ENCODE measurements at places on chromosomes 11 and 22.

DNA sequence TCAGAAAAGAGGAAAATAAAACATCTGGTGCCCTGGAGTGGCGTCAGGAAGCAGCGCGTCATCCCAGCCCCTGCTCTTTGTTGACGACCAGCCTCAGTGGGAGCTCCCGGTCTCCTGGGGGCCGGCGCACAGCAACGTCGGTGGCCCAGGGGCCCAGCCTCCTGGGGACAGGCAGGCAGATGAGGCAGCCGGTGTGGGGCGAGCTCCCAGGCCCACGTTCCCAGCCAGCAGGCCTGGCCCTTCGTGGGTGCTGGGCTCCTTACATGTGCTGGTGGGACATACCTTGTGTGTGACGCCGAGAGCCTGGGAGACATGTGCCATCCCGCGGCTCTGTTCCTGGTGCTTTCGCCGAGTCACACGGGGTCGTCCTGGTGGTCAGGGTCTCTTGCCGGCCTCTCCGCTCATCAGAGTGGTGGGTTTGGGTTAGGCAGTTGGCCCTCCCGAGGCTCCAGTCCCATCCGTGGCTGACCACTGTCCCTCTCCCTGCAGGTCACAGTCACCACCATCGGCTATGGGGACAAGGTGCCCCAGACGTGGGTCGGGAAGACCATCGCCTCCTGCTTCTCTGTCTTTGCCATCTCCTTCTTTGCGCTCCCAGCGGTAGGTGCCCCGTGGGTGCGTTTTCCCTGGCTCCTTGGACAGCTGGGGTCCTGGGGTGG, 116.7 kb downstream of the KCNQ1OT1 start:
- DNase-seq: no peak

- DNase-seq: no peak
Measured at GRCh38 chr11:70205766-70206165, 2.7 kb downstream of the FADD start.

GRCh38 chr11:65280646-65281045, 18.9 kb downstream of the POLA2 start:
- no peak for DNase-seq

DNA sequence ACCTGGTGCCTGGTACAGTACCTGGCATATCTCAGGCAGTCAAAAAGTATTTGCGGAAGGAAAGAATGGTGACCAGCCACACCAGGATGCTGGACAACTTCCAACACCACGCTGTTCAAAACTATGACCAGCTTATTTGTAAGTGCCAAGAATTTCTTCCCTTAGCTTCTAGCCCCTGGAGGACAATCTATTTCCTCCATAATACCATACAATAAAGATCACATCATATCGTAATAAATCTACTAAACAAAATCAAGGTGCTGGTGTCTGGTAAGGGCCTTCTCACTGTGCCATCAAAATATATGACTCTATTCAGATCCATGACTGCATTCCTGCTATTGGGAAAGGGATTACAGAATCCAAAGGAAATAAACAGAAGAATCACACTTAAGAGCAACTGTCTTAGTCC, 51.5 kb downstream of the ALG9 start:
- no peak for DNase-seq

GRCh38 chr11:20962581-20962980, 293.2 kb downstream of the NELL1 start:
- DNase-seq: no peak

- DNase-seq: no peak
Measured at GRCh38 chr11:131138731-131139130, 222.5 kb upstream of the SNX19 start.

DNA sequence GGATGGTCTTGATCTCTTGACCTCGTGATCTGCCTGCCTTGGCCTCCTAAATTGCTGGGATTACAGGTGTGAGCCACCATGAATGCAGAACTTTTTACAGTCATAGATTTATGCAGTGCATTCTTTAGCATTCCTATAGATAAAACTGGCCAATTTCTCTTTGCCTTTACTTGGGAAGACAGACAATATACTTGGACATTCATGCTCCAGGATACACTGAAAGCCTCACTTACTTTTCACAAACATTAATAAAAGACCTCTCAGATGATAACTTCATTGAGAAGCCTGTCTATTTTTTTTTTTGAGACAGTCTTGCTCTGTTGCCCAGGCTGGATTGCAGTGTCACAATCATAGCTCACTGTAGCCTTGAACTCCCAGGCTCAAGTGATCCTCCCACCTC, 12.3 kb upstream of the CLTCL1 start:
- no peak for DNase-seq

- DNase-seq: no peak
Measured at GRCh38 chr11:94662065-94662779, 95.1 kb downstream of the PIWIL4 start.

DNA sequence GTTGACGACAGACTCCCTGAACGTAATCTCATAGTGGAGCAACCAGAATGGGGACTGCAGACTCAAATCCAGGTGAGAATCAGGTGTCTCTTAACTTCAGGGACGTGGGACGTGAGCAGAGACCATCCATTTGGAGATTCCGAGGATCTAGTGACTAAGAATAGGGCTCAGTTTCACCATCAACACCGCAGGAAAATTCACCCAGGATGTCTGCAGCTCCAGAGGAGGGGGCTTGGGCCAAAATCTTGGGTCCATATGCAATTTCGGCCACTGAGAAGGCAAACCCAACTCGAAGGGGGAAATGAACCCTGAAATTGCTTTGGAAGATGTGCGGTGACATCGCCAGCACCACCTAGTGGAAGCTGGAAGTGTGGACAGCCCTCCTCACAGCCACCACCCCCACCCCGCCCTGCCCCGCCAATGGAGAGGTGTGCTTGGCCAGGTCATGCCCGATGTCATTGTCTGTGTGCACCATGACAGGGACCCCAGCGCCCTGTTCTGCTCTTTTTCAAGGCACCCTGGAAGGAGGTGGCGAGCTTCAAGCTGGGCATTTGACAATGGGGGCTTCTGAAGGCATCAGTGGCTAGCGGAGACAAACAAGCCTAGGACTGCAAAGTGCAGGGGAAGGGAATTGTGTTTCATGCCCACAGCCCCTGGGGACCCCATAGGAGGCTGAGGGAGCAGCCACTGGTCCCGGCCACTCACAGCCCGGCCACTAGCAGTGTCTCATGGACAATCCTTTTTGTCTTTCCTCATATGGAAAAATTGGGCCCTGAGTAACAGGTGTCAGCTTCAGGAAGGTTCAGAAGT, 24.8 kb downstream of the APOL1 start:
- no peak for DNase-seq

DNA sequence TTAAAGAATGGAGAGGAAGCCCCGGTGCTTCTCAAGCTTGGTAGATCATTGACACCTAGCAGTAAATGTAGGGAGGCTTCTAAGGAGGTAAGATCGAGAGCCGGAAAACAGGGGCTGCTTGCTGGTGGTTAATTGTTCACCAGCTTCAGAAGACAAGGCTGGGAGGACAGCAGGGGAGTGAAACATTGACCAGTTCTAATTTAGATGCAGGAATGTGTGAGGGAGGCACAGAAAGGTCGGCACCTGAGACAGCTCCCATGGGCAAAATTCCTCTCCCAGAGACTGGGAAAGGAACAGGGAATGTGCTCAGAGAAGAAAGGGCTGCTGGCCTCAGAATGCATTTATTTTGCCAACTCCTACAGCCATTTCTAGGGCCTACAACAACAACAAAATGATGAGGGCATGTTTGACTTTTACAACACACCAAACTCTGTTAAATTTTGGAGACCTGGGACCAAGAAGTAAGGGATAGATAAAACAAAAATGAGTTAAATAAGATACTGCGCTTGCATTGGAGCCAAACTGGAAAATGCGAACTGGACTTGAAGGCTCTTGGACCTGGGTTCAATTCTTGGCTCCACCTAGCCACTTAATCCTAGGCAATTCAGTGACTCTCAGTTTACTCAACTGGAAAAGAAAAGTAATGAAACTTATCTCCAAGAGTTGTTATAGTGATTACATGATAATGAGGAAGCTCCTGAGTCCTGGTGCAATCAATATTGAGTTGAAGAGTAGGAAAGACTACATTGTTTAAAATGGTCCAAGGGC, 31.0 kb downstream of the FZD4 start:
- DNase-seq: no peak

DNA sequence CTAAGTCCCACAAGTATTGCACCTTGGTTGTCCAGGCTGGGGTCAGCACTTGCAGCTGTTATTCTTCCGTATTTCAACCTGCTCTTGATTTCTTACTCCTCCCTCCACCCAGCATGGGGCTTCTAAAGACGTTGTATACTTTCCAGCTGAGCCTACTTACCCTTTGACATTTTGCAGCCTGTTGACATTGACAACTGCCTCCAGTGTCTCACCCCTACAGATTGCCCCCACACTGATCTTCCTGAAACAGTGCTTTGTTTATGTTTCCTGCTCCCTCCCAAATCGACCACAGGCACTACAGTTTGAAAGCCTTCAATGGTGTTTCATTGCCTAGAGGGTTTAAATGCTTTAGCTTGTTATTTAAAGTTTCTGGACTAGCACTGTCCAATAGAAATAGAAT, 56.6 kb downstream of the FAM83F start:
- DNase-seq: no peak

DNA sequence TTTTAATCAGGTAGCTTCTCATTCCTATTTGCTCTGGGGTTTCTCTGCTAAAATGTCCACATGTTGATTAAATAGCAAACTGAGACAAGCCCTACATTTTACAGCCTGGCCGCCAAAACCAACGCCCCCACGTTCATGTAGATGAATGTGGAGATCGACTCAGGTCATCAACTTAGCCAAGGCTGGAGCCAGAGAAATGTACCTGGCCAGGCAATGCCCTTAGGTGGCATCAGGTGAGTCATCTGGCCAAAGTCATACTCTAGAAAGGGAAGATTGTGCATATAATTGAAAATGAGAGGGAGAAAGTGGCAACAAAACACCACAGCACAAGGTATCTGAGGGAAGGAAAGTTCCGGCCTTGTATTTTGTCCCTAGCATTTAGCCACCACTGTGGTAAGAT, 37.1 kb upstream of the CCDC89 start:
- no peak for DNase-seq

DNA sequence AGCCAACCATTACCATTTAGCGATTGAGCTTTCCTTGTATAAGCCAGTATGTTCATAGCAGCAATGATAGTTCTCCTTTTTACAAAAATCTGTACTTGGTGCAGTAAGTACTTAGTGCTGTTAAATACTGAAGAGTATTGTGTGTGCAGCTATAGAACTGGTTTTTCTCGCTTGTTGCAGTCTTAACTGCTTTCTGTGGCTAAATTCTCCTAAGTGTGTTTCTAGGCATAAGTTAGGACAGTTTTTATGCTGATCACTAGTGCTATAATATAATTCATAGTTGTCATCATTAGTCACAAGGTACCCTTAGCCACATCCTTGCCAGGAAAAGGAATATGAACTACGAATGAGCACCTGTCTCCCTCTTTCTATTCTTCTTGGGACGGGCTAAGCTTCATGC, 107.7 kb downstream of the GRAMD1B start:
- DNase-seq: no peak

DNA sequence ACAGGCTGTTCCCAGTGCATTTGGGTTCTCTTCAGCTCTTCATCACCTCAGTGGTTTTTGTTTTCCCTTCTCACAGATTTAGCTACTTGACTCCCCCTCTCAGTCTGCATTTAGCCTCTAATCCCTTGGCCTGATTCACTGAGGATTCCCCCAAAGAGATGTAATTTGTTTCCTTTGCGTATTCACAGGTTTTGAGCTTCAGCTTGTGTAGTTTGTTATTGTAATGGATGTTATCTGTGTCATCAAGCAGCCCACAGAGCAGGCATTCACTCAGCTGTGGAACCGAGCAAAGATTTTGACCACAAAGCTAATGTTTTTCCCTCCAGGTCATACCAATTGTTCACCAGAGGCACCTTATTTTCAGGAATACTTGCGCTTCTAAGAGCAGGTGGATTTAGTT, 6.4 kb upstream of the ME3 start:
- DNase-seq: no peak

DNA sequence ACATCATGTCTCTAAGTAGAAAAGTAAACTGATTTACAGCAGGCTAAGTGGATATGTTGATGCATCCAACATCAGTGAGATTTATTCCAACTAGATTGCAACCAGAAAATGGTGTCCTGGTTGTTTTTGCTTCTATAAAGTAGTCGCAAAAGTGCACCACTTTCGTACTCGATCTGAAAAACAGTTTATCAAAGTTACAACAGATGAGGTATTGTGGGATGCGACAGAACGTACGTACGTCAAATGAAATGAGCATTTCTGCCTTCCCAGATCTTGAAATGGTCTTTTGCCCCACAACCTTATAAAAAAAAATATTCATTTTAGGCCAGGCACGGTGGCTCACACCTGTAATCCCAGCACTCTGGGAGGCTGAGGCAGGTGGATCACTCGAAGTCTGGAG, 13.7 kb downstream of the GRAP2 start:
- no peak for DNase-seq

DNA sequence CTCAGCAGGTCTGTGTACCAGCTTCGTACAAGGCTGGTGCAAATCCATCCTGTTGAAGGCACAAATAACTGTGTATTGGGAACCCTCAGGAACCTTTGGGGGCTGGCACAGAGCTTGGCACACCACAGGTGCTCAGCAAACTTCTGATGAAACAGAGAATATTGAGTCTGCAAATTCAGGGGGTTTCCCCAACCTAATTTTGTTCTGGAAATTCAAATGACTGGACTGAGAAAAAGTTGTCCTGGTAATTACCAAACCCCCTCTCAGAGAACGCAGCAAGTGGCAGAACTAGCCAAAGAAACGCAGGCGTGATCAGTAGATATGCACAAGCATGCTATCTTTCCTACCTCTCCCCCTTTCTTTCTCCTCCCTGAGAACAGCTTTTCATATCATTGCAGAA, 47.6 kb downstream of the LIF start:
- no peak for DNase-seq

DNA sequence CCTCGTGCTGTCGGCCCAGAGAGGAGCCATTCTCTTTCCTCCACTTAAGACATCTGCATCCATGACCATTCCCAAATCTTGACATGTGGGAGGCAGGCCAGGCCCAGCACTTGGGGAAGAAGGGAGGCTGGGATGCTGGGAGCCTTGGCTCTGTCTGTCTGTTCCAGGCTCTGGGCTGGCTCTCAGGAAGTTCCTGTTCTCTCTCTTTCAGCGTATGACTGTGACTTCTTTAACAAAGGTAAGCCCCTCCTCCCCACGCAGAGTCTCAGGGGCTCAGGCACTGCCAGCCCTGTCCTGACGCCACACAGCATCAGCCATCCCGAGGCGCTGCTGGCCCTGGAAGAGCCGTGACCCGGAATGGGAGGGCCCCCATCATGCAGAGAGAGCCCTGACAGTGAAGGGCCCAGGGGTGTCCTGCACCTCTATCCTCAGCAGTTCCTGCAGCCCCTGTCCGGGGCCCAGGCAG, 52.4 kb downstream of the OTOG start:
- no peak for DNase-seq

GRCh38 chr11:6648501-6648900, 7.1 kb downstream of the DCHS1 start:
- DNase-seq: no peak

Measured in forelimb muscle (tissue), 1 donor.